Right renal cortex interstitium (tissue), 3 donors: ENCODE measurements at places on chromosomes 5 and 9. TPM values are rescaled to one million over a fixed set of nuclear protein-coding genes. Genes with fewer than 3 reads are reported as not detected.

The PTGDS gene
- 29.3 TPM for polyA plus RNA-seq

The SPATA31A3 gene
- not detected for polyA plus RNA-seq

The CCL27 gene
- 0.61 TPM for polyA plus RNA-seq

The PRR16 gene
- polyA plus RNA-seq, result 2.9 TPM

GRCh38 chr9:114450833-114451706 lies 54.2 kb downstream of the WHRN start:
- DNase-seq, result no peak

DNA sequence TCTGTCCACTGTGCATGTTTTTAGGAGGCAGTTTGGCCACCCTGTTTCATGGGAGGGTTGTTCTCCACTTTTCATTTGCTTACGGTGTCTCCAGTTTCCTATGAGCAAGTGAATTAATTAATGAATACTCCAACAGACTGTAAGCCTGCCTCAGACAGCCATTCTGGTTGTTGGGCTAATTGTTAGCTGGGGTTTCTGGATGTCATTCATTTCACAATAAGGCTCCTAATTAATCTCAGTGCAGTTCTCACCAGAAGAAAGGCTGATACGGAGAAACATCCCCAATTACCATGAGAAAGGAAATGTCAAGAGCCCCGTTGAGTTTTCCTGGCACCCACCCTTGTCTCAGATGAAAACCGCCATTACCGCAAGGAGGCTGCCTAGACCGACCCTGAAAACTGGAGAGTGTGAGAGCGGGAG lies 75.8 kb downstream of the MAP1B start:
- DNase-seq, result no peak

DNA sequence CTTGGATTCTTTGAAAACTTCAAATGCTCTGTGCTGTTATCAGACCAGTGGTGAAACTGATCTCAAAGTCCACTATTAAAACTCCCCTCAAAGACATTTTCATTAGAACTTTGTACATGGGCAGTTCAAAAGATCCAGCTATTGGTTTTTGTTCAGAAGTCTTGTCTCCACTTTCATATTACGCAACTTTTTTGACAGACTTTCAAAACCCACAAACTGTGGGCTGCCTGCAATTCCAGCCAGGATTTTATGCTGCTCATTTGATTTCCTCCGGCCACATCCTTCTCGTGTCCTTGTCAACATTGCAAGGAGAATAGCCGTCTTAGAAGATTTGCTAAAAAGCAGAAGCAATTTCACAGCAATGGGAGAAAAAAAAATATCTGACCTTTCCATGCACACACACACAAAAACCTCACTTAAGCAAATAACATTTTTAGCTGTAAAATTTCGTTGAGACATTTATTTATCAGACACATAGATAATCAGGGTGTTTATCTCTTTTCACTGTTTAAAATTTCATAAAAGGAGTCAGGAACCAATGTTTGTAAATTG lies 1990.5 kb downstream of the MAT2B start:
- no peak for DNase-seq

DNA sequence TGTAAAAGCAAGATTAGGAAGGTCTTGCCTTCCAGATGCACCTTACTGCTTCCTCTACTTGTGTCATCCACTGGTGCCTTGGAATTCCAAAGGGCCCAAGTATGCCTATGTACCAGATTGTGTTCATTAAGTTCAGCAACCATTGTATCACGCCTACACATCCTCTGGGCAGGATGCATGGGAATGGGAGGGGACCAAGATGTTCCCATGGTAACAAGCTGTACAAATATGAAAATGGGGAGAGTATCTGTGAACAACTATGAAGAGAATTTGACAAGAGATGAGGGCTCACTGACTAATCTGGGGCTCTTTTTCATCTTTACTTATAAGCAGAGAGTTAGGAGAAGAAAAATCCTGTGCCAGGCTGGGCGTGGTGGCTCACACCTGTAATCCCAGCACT lies 137.8 kb upstream of the MAP1B start:
- DNase-seq, result no peak

GRCh38 chr5:30034870-30035269 lies 1158.6 kb upstream of the CDH6 start:
- DNase-seq, result no peak

- no peak for DNase-seq
These were observed 54.4 kb upstream of the RPL26L1 start for GRCh38 chr5:172904643-172905345.

GRCh38 chr5:133289686-133290367 lies 238.0 kb downstream of the HSPA4 start:
- no peak for DNase-seq

- DNase-seq, result no peak
These were observed 462 bp downstream of the NUDCD2 start for GRCh38 chr5:163459462-163459818.

GRCh38 chr9:110340306-110340705 lies 2.6 kb upstream of the TXNDC8 start:
- no peak for DNase-seq

GRCh38 chr9:14531341-14532269 lies 161.6 kb downstream of the ZDHHC21 start:
- no peak for DNase-seq

DNA sequence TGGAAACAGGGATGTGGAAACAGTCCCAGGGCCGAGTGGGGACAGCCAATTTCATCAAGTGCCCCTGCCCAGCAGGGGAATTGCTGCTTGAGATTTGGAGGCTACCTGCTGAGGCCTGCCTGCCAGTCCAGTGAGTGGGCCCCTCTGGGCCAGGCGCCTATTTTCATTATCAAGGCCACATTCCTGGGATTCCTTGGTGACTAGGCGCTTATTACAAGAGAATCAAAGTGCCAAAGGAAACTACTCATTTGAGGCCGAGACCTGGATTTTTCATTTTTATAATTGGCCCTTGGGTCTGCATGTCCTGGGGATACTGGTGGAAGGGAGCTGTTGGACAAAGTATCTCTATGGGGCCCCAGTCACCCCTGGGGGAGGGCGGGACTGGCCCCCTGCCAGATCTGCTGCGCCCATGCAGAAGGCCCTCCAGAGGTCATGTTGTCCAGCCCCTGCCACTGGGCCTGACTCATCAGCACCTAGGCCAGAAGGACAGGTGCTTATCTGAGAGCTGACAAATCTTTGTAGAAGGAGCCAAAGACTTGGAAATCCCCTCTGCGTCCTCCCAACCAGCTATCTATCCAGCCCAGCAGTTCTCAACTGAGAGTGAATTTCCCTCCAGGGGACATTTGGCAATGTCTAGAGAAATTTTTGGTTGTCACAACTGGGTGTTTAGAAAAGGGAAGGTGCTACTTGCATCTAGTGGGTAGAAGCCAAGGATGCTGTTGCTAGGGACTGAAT lies 45.6 kb downstream of the FOXI1 start:
- DNase-seq, result no peak
